Activated CD4-positive, CD25-positive, alpha-beta regulatory T cell treated with anti-CD3 and anti-CD28 coated beads, Interleukin-2, amount 50 U/mL, for 16 hours (primary cell): ENCODE measurements at places on chromosomes 5 and 9.

GRCh38 chr5:139757727-139758509 is 37.7 kb upstream of the PSD2 start:
- DNase-seq, result no peak

GRCh38 chr9:32161720-32162119 is 222.7 kb upstream of the ACO1 start:
- no peak for DNase-seq

DNA sequence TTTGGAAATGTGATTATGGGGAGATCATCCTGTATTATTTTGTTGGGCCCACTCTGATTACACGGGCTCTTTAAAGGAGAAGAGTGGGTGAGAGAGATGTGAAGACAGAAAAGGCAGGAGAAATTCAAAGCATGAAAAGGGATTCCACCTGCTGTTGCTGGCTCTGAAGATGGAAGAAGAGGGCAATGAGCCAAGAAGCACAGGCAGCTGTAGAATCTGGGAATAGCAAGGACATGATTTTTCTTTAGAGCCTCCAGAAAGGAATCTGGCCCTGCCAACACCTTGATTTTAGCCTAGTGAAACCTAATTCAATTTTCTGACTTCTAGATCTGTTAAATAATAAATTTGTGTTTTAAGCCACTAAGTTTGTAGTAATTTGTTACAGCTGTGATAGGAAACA is 11.3 kb downstream of the C9 start:
- DNase-seq, result no peak

- DNase-seq, result no peak
Observed at GRCh38 chr5:3077684-3078083, 326.2 kb upstream of the IRX2 start.

DNA sequence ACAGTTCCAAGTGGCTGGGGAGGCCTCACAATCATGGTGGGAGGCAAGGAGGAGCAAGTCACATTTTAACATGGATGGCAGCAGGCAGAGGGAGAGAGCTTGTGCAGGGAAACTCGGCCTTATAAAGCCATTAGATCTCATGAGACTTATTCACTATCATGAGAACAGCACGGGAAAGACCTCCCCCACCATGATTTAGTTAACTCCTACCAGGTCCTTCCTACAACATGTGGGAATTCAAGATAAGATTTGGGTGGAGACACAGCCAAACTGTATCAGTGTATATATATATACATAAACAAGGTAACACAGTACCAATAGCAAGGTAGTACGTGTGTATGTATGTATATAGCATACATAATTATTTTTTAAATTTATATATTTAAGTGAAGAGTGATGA is 50.9 kb downstream of the NFX1 start:
- DNase-seq, result no peak

DNA sequence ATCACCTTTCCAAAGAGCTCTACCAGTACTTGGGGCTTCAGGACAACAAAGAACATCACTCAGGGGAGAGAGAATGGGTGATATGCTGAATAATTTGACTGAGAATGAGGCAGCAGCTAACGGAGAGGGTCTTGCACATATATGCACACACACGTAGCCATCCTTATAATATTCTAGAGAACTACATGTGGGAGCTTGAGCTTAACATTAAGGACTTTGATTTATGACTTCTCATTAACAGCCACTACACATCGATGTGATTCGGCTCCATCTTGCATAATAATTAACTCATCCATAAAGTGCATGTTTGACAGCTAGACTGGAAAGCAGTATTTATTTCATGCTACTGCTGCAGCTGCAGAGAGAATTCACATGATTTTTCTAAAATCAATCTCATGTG is 163.4 kb downstream of the RAB3C start:
- DNase-seq, result no peak

GRCh38 chr5:146440870-146441495 is 6.2 kb upstream of the TCERG1 start:
- DNase-seq, result no peak

GRCh38 chr5:76332102-76332501 is 71.0 kb upstream of the IQGAP2 start:
- DNase-seq, result no peak

- DNase-seq, result no peak
Observed at GRCh38 chr5:79508354-79508753, 5.6 kb downstream of the HOMER1 start.

DNA sequence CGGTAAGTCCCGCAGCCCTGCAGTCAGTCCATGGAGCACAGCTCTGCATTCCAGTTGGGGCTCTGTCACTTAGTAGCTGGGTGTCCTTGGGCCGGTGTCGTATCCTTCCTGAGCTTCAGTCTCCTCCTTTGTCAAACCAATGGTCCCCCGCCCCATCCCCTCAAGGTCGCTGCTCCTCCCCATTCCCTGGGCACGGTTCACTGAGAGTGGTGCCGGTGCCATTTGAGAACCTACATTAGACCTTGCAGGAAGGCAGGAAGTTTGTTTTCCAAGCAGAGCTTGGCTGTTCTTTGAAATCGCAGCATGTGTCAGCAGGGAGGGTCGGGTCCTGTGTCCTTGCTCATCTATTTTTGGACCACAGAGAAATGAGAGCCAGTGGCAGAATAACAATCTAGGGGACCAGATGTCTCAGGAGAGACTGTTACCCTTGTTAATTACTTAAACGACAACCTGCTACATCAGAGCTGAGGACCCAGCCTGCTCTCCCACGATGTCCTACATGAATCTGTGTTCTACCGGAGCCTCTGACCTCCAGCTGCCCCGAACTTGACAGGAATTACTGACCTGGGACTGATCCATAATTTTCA is 21.7 kb upstream of the BARHL1 start:
- DNase-seq, result no peak

- no peak for DNase-seq
Observed at GRCh38 chr9:135879619-135880018, 27.7 kb downstream of the CAMSAP1 start.
